ENCODE measurements at places on chromosomes 7 and 10. TPM values are rescaled to one million over a fixed set of nuclear protein-coding genes. Genes with fewer than 3 reads are reported as not detected.

MYO3A gene
- polyA plus RNA-seq, result 4.0 TPM

UNC5B gene
- polyA plus RNA-seq, result 27.9 TPM

ABI1 gene
- polyA plus RNA-seq, result 35.4 TPM

- H3K27ac ChIP-seq, result no peak overlapping the region
- H3K4me3 ChIP-seq, result no peak overlapping the region
- H3K36me3 ChIP-seq, result no peaks in the 10 kb centered on the region
- no peak for DNase-seq
- peaks cover 20% of the 10 kb centered on the region for H3K4me1 ChIP-seq
Observed at GRCh38 chr7:100588438-100588837, 2.3 kb downstream of the FBXO24 start.

DNA sequence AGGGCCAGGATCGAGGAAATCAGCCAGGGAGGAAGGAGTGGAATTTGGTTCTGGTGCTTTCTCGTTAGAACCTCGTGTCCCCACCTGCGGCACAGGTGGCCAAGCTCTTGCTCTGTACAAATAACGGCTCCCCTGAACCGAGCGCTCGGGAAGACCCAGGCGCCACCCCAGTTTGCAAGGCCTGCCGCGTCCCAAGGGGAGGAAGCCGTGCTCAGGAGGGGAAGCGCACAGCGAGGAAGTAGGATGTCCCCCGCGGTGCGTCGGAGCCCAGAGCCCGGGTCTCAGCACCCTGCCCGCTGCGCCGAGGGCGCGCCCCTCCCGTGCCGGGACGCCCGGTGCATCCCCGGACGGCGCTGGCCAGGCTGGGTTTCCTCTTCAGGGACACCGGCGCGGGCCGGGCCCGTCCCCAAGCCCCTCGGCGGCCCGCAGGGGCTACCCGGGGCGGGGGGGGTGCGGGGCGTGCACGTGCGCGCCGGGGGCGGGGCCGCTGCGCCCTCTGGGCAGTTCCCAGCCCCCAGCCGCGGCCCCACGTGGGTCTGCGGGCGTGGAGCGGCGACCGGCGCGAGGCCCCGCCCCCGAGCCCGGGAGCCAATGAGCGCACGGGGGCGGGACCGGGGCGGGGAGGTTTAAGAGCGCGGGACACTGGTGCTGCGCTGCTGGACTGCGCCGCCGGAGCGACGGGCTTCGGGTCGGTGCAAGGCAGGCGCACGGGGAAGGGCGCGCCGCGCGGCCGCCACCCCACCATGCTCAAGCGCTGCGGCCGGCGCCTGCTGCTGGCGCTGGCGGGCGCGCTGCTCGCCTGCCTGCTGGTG, at the start of gene LFNG:
TSS of gene LFNG (plus strand) at position 656 of the 812 bp plus-strand sequence. CDS start at position 744, 88 bp downstream.
- H3K27me3 ChIP-seq, result peaks cover 13% of the 10 kb centered on the region
- DNase-seq, result peak; percentile 84
- H3K4me3 ChIP-seq, result peak within 1 kb of the TSS; percentile 56
- H3K36me3 ChIP-seq, result no peaks in the 10 kb centered on the region
- no peak within 1 kb of the TSS for H3K27ac ChIP-seq
- H3K4me1 ChIP-seq, result peaks cover 56% of the 10 kb centered on the region

DNA sequence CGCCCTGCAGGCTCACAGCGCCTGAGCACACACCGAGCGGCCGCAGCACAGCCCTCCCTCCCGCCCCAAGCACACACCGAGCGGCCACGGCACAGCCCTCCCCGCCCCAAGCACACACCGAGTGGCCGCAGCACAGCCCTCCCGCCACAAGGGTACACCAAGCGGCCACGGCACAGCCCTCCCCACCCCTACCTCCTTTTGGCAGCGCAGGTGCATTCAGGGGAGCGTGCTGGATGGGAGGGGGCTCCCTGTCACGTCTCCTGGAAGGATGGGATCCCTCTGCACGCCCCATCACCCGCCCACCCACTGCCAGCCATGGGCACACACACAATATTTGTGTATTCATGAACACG, 482.6 kb downstream of the DNAJB6 start:
- no peaks in the 10 kb centered on the region for H3K36me3 ChIP-seq
- no peak overlapping the region for H3K27ac ChIP-seq
- H3K27me3 ChIP-seq, result no peaks in the 10 kb centered on the region
- no peaks in the 10 kb centered on the region for H3K4me1 ChIP-seq

DNA sequence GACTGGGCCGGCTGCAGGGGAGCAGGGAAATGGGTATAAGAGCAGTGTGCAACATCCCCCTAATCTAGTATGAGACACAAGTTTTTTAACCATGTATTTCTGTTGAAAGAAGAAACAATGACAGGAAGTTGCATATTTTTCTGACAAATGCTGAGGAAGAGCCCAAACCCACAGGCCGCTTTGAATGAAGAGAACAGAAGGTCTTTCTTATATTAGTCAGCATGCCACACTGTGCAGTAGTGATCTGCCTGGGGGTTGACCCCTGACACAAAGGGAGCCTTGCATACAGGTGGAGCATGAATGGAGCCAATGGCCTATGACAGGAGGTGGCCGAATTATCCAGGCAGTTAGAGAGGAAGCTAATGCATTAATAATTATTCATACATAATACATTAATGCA, 518.3 kb downstream of the PLXDC2 start:
- no peak overlapping the region for H3K27ac ChIP-seq
- no peaks in the 10 kb centered on the region for H3K27me3 ChIP-seq
- no peak overlapping the region for H3K4me3 ChIP-seq
- no peak for DNase-seq
- no peaks in the 10 kb centered on the region for H3K4me1 ChIP-seq

- H3K27ac ChIP-seq, result no peak overlapping the region
- no peaks in the 10 kb centered on the region for H3K36me3 ChIP-seq
- H3K4me1 ChIP-seq, result peaks cover 3% of the 10 kb centered on the region
Observed at GRCh38 chr10:70674560-70675495, 2.5 kb downstream of the ADAMTS14 start.

GRCh38 chr7:24436131-24436920, 136.9 kb upstream of the PALS2 start:
- H3K27me3 ChIP-seq, result no peaks in the 10 kb centered on the region
- H3K4me3 ChIP-seq, result no peak overlapping the region
- no peak overlapping the region for H3K27ac ChIP-seq
- no peaks in the 10 kb centered on the region for H3K36me3 ChIP-seq
- DNase-seq, result no peak
- H3K4me1 ChIP-seq, result peaks cover 35% of the 10 kb centered on the region

DNA sequence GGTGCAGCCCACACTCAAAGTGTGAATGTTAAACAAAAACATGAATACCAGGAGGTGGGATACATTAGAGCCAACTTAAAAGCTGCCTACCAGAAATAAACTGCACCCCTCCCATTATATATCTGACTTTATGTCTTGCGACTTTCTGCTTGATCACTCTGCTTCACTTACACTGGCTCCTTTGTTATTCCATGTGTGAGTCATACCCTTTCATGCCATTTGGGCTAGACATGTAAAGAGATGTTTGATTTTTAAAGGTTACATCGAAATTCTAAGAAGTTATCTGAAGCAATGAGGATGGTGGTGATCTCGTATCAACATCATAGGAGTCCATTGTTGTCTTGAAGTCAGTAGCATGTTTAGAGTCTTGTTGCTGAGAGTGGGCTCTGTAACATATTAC, 31.6 kb upstream of the ETV1 start:
- no peaks in the 10 kb centered on the region for H3K4me1 ChIP-seq
- H3K27ac ChIP-seq, result no peak overlapping the region
- no peak for DNase-seq
- no peak overlapping the region for H3K4me3 ChIP-seq
- H3K27me3 ChIP-seq, result no peaks in the 10 kb centered on the region

GRCh38 chr10:60331886-60332285, 57.8 kb downstream of the ANK3 start:
- H3K36me3 ChIP-seq, result no peaks in the 10 kb centered on the region
- H3K27me3 ChIP-seq, result no peaks in the 10 kb centered on the region
- H3K27ac ChIP-seq, result no peak overlapping the region
- H3K4me1 ChIP-seq, result no peaks in the 10 kb centered on the region

DNA sequence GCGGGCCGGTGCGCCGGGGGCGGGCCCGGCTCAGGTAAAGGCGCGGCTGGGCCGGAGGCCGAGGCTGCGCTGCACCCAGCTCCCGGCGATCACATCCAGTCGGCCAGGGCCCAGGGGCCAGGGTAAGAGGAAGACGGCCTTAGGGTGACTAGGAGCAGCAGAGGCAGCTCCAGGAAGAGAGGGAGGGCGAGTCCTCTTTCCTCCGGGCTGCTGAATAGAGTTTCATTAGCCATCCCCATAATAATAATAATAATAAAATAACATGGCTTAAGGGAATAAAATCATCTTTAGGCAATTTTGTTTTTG, 44.8 kb upstream of the CDK1 start:
- H3K4me1 ChIP-seq, result peaks cover 15% of the 10 kb centered on the region
- H3K36me3 ChIP-seq, result no peaks in the 10 kb centered on the region
- H3K27ac ChIP-seq, result no peak overlapping the region
- no peaks in the 10 kb centered on the region for H3K27me3 ChIP-seq

- 0 out of 2 replicates have a peak, but pooled peaks cover 5% of the 10 kb centered on the region for H3K27me3 ChIP-seq
- peak overlapping the region; percentile 90 for H3K4me3 ChIP-seq
- peak; percentile 80 for DNase-seq
- no peak overlapping the region for H3K27ac ChIP-seq
Observed at GRCh38 chr10:102504179-102504975, 605 bp downstream of the SUFU start.

GRCh38 chr7:8065356-8065813, 96.8 kb downstream of the GLCCI1 start:
- DNase-seq, result no peak
- peaks cover 5% of the 10 kb centered on the region for H3K36me3 ChIP-seq
- no peaks in the 10 kb centered on the region for H3K4me1 ChIP-seq
- H3K27ac ChIP-seq, result no peak overlapping the region
- no peaks in the 10 kb centered on the region for H3K27me3 ChIP-seq

- no peaks in the 10 kb centered on the region for H3K36me3 ChIP-seq
- H3K4me3 ChIP-seq, result no peak overlapping the region
Observed at GRCh38 chr7:66050337-66050957, 25.2 kb upstream of the ASL start.

- no peaks in the 10 kb centered on the region for H3K27me3 ChIP-seq
- no peaks in the 10 kb centered on the region for H3K36me3 ChIP-seq
- no peak overlapping the region for H3K27ac ChIP-seq
- H3K4me1 ChIP-seq, result no peaks in the 10 kb centered on the region
Observed at GRCh38 chr7:15043931-15044330, 141.4 kb upstream of the DGKB start.

DNA sequence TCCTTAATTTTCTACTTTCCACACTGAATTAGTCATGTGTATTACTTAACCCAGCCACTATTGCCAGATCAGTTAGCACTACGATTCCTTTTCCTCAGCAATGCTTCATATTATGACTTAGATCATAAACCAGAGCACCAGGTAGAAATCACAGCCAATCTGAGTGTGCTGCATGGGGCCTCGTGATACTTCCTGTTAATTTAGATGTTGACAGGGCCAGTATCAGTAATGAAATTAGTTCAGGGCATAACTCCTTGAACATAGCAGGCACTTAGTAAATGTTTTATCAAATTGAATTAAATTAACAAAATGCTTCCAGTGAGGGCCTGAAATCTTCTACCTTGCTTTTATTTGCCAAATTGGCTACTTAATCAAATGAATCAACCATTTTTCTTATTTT, 169.3 kb upstream of the LRGUK start:
- H3K36me3 ChIP-seq, result no peaks in the 10 kb centered on the region
- no peak overlapping the region for H3K4me3 ChIP-seq
- DNase-seq, result no peak
- no peak overlapping the region for H3K27ac ChIP-seq
- H3K27me3 ChIP-seq, result no peaks in the 10 kb centered on the region

Measured in H1 (cell line).